ENCODE measurements at places on chromosomes 4 and X.

DNA sequence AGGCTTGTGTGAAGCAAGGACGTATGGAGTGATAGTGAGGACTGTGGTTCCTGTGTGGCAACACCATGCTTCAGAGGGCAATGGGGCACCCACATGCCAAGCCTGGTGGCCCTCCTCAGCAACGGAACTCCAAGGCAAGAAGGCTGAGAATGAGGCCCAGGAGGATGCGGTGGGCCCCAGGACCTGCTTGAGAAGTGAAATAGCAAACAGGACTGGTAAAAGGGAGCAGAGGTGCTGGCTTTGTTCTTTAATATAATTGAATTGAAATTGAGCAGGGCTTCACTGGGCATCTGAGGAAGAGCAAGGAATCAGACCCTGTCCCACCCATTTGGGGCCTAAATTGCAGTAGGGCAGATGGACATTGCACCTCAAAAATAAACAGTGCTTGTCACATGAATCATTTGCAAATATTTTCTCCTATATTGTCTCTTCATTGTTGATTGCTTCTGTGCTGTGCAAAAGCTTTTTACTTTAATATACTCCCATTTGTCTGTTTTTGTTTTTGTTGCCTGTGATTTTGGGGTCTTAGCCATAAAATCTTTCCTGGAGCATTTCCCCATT lies 2.3 kb downstream of the TMEM187 start:
- DNase-seq, result no peak

DNA sequence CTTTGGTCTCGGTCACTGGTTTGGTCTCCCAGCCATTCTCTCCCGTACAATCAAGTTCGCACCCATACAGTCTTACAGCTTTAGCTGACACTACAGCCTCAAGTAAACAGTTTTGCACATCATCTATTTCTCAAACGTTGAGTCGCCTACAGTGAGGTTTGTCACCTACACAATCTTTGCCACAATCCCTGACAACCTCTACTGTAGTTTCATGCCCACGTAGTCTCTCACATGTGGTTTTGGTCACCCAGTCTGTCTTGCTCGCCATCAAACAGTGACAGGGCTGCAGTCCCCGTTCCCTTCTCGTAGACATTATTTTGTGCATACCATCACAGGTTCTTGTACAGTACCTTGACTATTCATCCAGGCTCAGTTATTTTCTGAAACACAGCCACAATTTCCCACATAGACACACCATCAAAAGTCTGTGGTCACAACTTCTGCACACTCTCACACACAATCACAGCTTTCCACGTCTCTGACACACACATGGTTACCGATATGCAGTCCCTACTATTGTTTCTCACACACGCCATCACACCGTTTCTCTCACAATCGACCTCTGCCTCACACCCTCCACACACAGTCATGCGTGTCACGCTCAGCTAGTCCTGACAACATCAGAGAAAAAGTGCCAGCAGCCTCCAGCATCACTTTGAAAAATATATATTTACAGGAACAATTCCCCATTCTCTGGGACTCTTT lies 5.3 kb upstream of the CFP start:
- DNase-seq, result no peak

DNA sequence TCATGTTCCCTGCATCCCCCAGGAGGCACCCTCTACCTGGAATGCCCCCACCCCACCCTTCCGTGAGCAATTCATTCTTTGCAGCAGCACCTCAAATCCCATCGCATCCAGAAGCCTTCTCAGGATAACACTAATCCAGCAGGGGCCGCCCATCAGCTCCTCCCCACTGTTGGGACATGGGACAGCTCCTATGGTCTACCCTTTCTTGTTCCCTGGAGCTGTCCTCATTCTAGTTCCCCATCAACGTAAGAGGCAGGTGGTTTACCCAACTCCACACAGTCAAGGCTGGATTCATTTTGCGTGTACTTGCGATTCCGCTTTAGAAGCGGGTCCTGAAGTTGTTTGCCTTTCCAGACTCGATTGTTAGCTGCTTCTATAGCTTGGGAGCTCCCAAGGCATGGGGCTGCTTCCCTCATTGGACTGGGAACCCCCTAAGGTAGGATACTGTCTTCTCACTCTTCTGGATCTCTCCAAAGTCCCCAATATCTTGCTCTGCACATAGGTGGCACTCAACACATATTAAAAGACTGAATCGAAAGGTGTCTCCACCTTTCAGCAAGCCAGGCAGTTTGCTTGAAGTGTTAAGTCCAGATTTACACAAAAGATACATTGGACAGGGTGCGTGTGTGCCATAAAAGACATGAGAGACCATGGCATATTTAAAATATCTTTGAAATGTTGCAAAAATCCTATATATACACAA lies 942 bp upstream of the APLN start:
- no peak for DNase-seq

DNA sequence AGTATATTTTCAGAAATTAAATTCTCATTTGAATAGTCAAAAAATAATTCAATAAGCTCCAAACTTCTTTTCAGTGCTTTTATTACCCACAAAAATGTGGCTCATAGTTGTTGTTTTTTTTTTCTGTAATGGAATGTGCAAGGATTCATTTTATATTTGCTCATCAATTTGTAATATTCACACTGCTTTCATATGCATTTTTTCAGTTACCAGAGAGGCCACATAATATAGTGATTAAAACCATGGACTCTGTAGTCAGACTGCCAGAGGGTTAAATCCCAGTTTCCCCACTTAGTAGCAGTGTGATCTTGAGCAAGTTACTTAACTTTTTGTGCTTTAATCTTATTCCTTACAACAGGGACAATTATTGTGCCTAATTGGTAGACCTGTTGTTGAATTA lies 64.5 kb downstream of the FAM9B start:
- DNase-seq, result no peak

GRCh38 chr4:141659539-141659938 lies 23.2 kb downstream of the IL15 start:
- no peak for DNase-seq

Data from NCI-H446 (cell line).